COR-L47 (cell line): ENCODE measurements at places on chromosomes 12 and 14.
A peak's percentile ranks its signal among the peaks of the same experiment; 100 is the strongest.

DNA sequence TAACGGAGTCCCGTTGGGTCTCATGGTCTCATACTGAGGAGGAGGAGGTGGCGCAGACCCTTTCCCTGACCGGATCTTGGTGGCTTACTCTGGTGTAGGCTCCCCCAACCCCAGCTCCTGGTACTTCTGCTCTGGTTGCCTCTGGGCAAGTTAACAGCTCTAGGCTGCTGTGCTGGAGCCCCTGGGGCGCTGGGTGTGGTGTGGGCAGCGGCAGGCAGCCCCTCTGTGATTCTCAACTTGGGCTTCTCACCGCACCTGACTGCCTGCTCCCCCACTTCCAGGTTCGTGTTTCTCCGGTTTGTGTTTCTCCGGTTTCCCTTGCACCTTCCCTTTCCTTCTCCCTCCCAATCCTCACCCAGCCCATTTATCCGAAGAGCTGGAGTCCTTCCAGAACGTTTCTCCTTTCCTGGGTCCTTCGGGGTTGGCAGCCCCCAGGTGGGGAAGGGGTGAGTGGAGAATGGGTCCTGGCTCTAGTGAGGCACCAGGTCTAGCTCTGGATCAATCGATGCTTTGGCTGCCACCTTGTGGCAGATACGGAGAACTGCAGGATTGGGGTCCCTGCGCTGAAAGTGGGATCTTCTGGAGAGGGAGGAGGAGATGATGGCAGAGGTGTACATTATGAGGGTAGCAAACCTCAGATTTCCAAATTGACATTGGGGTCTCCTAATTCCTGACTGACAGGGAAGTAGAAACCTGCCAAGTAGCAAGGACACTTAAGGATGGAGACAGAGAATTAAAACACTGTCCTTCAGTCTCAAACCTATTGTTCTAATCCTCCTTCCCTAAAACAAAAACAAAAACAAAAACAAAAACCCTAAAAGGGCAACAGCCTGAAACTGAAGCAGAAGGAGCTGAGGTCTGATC lies 8.3 kb downstream of the CISTR start:
- peak; percentile 27 for DNase-seq

DNA sequence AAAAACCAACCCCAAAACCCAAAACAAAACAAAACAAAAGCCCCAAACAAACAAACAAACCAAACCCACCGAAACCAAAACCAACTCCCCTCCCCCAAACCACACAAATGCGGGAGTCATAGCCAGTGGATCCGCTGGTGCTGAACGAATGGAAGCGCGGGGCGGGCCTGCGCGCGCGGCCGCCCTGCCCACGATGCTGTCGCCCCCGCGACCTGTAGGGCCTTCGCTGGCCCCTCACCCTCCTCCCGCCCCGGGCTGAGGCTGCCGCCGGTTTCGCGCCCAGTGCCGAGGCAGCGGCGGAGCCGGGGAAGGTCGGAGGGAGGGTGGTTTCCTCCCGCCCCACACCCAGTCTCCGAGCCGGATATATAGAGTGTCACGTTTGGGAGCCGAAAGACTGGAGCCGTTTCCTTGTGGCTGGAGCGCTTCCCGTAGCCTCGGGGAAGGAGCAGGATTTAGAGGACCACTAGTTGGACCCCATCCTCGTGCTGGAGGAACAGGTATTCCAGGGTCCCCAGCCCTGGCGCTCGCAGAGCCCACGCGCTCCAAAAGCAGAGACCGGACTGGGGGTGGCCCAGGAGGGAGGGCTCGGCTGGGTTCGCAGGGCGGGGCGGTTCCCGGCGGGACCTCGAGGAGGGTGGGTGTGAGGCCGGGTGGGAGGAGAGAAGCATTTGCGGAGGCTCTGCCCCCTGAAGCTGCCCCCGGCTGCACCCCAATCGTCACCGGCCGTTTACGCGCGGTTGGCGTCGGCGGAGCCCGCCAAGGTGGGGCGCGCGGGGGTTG lies at the start of gene FAR2:
Gene FAR2, plus strand, starts transcription at position 368 of the 780 bp plus-strand sequence. CDS start 121,172 bp downstream, outside the sequence.
- no peak for DNase-seq

- no peak for DNase-seq
Measured at GRCh38 chr14:69428289-69428998, 30.0 kb downstream of the SLC39A9 start.

DNA sequence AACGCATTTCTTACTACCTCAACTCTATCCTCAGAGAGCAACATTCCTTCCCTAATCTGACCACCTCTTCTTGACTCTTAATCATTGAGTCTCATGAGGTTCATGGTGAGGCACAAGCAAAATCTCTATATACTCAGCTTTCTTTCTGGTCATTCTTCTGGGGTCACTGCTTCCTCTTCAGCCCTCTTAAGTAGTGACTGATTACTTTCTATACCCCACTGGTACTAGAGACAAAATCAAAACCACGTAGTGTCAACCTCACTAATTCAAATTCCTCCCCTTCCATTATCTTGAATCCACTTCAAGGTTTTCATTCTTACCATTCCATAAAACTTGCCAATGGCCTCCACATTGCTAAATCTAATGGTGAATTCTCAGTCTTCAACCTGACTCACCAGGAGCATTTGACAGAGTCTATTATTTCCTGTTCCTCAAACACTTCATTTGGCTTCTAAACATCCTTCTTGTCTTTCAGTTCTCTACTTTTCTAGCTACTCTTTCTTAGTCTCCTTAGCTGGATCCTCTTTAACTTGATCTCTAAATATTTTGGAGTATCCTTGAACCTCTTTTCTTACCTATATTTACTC lies 6.8 kb downstream of the WDHD1 start:
- no peak for DNase-seq

GRCh38 chr12:25811656-25812126 lies 146.8 kb upstream of the RASSF8 start:
- DNase-seq, result no peak

GRCh38 chr12:6868211-6869048 lies 1.1 kb downstream of the TPI1 start:
- DNase-seq, result no peak

- no peak for DNase-seq
Measured at GRCh38 chr12:132389526-132390286, 60.3 kb upstream of the GALNT9 start.

GRCh38 chr12:31363416-31363809 lies 37.5 kb upstream of the SINHCAF start:
- DNase-seq, result no peak
